ENCODE measurements at places on chromosomes 12 and 14.
A peak's percentile ranks its signal among the peaks of the same experiment; 100 is the strongest.

- peak overlapping the region; percentile 73 for H3K4me3 ChIP-seq
- DNase-seq = peak; percentile 26
- H3K36me3 ChIP-seq = no peaks in the 10 kb centered on the region
Observed at GRCh38 chr12:85278598-85279448, 1.2 kb upstream of the ALX1 start.

GRCh38 chr12:97616946-97617345, 154.3 kb downstream of the RMST start:
- no peaks in the 10 kb centered on the region for H3K36me3 ChIP-seq
- H3K27ac ChIP-seq = no peak overlapping the region
- H3K4me1 ChIP-seq = no peaks in the 10 kb centered on the region
- no peaks in the 10 kb centered on the region for H3K27me3 ChIP-seq

DNA sequence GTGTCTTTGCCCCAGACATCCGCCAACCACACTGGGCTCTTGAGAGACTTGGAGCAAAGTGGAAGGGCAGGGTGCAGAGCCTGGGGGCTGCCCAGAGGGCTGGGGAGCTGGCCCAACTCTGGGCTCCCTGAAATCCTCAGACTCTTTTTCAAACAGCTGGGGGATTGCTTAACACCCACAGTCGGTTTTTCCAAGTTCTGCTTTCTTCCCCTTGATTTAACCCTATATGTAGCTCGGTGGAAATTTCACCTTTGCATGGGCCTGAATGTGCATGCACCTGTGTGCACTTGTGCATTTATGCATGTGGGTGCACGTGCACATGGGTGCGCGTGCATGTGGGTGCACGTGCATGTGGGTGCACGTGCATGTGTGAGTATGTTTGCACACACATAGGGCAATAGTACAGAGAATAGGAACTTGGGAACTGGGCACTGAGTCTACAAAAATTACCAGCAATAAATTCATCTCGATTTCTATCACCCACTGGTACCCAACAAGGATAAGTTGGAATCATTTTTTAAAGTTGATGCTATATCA, 52.3 kb upstream of the RFLNA start:
- no peak overlapping the region for H3K4me3 ChIP-seq
- no peaks in the 10 kb centered on the region for H3K36me3 ChIP-seq
- H3K4me1 ChIP-seq = no peaks in the 10 kb centered on the region
- no peaks in the 10 kb centered on the region for H3K27me3 ChIP-seq
- no peak for DNase-seq
- H3K27ac ChIP-seq = no peak overlapping the region

GRCh38 chr12:2544230-2544629, 250.5 kb upstream of the FKBP4 start:
- H3K4me1 ChIP-seq = peaks cover 4% of the 10 kb centered on the region
- H3K27me3 ChIP-seq = no peaks in the 10 kb centered on the region
- no peak overlapping the region for H3K4me3 ChIP-seq
